ENCODE measurements at places on chromosomes 3 and 15.

- DNase-seq: no peak
These were observed 50.6 kb downstream of the SLC6A6 start for GRCh38 chr3:14452740-14453710.

GRCh38 chr3:136545664-136546268 lies 206.4 kb downstream of the STAG1 start:
- no peak for DNase-seq

GRCh38 chr3:43317461-43318316 lies 31.3 kb downstream of the SNRK start:
- DNase-seq: no peak

DNA sequence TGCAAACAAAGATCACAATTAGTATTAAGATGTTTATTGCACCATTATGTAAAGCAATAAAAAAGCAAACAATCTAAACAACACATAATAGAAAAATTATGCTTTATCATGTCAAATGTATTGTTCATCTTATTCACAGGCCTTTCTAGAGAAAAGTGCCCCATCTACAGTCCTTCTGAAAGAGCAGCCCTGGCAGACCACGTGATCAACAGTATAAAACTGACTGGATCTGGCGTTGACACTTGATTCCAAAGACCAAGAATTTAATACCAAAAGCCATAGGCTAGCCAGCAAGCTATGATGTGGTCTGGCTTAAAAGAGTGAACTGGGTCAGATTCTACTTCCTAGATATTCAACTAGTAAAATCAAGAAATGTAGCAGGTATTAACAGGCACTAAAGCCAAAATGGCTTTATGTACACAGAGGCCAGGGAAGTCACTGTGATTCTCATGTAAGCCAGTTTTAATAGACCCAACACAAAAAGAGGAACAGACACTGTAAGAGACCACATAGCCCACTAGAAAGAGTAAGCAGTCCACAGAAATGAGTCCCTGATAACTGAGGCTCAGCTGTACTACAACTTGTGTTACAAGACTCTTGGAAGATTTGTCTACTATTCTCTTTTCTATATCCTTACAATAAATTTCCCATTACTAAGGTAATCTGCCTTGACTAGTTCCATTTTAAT lies 32.5 kb downstream of the DMXL2 start:
- DNase-seq: no peak

DNA sequence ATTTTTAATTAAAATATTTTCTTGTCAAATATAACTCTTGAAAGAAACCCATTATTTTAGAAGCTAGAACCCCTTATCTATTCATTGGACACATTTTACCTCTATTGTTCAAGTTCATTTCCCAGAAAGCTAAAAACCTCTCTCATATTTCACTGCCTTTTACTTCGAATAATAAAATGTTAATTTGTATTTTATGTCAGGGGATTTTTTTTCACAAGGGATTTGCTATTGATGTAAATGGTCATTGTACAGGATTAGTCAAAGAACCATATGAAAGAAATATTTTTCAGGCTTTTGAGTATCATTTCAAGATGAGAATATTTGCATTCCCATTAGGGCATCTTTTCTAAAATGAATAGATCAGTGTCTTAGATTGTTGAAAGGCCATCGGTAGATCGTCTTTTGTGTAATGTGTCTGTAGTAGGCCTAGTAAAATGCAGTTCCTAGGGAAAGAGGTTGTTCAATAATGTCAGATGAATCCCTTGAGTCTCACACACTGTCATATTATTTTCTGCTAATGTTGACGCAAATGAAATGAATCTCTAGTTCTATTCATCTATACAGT lies 114.5 kb downstream of the ROBO1 start:
- DNase-seq: no peak

GRCh38 chr3:38473229-38473628 lies 19.5 kb downstream of the ACVR2B start:
- DNase-seq: no peak

DNA sequence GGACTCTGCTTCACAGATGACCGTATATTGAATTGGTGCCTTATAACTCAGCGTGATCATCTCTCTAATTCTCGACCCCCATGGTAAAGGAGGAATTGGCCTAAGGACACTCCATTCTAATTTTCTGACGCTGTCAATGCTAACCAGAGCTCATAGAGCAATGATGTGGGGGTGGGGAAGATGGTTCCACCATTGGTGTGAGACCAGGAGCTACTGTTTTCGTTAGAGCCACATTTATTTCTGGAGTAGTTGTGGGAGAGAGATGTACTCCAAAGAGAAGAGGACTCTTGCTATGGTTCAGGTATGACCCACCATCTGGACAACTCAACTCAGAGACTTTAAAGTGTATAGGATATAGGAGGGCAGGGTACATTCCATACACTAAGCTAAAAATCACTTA lies 16.3 kb downstream of the ZBTB38 start:
- DNase-seq: no peak

GRCh38 chr15:47206358-47206978 lies 510.8 kb upstream of the SEMA6D start:
- no peak for DNase-seq

Measured in activated naive CD4-positive, alpha-beta T cell (primary cell).